ENCODE measurements at places on chromosomes 6 and 20.

GRCh38 chr6:145294942-145295341 is 440.4 kb downstream of the EPM2A start:
- no peak for DNase-seq

GRCh38 chr20:36647196-36648121 is 1.5 kb upstream of the SLA2 start:
- no peak for DNase-seq

DNA sequence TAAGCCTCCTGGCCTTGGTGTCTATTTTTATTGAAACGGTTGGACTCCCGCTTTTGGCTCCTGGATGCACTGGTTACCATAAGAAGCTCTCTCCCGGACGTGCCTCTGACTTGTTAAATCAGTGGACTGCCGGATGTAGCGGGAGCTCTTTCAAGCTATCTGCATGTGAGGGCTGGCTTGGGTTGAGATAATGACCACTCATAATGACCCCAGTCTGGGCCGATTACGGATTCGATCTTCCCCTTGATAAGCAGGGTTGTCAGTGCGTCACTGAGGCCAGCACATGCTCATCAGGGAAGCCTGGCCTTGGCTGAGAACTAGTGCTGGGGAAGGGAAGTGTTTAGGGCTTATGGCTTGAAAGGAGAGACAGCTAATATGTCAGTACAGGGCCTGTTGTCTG is 528.1 kb downstream of the CDH26 start:
- DNase-seq = no peak

GRCh38 chr6:85482206-85482904 is 32.5 kb downstream of the NT5E start:
- DNase-seq = no peak
